ENCODE measurements at places on chromosomes 3 and 15.

DNA sequence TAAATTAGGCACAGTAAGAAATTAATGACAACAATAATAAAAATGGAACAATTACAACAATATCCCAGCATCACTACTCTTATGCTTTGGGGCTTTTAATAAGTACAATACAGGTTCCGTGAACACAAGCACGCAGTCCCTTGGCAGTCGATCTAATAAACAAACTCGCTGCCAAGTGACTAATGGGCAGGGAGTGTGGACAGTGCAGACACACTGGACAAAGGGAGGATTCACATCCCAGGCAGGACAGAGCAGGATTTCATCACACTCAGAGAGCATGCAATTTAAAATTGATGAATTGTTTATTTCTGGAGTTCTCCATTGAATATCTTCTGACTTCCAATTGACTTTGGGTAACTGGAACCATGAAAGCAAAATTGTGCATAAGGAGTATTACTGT is 524.1 kb upstream of the CFAP20DC start:
- DNase-seq = no peak

DNA sequence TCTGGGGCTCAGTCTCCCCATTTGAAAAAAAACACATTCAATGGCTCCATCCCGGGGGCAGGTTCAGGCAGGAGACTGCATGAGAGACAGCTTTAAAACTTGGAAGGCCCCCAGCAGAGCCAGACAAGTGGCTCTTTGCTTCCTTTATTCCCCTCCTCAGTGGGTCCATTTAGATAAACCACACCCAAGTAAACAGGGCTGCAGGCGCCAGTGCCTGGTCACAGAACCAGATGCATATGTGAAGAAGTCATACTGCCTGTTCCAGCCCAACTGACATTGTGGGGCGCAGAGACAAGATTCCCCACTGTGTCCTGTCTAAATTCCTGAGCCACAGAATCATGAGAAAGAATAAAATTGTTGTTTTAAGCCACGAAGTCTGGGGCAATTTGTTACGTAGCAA is 9.0 kb downstream of the FBN1 start:
- DNase-seq = no peak

DNA sequence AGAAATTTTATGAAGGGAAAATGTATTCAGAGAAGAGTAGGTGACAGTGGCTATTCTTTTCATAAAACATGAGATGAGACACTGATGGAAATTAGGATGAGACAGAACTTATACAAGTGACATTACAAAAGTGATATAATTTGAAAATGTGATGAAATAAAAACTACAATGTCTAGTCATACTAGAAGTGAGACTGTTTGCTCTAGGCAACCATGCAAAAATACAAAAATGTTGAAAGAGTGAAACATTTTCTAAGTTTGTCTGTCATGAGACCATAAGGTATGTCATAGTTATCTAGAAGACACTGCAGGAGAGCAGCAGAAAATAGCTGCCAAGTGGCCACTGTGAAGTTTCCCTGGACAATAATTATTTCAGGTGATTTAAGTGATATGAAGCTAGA is 459.5 kb downstream of the DIPK2A start:
- no peak for DNase-seq

DNA sequence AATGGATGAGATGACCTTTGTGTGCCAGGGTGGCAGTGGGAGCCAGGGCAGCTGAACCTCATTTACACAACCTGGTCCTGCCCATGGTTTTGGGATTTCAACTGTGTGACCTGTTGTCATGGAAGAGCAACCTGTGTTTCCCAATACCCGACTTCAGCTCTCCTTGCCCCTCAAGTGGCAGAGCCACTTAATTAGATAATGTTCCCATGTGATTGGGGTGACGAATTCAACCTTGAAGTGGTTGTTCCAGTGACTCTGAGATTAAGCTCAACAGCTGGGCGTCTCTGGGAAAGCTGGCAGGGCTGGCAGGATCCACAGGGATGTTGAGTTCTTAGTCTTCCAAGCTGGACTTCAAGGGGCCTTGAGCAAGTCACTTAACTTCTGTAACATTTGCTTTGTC is 71.0 kb downstream of the THSD4 start:
- no peak for DNase-seq

GRCh38 chr3:151265166-151265565 is 13.2 kb downstream of the P2RY14 start:
- DNase-seq = no peak

GRCh38 chr15:80915472-80915871 is 74.1 kb downstream of the MESD start:
- no peak for DNase-seq

- DNase-seq = no peak
These were observed 29.3 kb downstream of the GRAMD2A start for GRCh38 chr15:72168131-72168807.

GRCh38 chr3:56154297-56154696 is 314.0 kb downstream of the ERC2 start:
- no peak for DNase-seq

GRCh38 chr15:33098094-33099058 is 96.1 kb downstream of the FMN1 start:
- DNase-seq = no peak

GRCh38 chr3:14991818-14992612 is 44.6 kb downstream of the NR2C2 start:
- DNase-seq = no peak

DNA sequence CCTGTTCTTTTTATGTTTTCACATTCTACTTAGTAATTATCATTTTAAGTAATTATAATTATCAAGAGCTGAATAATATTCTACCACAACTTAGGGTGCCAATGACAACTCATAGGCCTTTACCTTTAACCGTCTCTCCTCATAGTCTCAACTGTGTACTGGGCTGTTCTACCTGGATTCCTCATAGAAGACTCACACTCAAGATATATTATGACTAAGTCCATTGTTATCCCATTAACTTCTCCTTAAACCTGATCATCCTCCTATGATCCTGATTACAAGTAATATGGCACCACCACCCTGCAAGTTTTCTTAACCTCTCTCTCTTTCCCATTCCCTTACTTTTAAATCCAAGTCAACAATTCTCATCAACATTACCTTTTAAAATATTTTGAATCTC is 285.9 kb upstream of the VEPH1 start:
- no peak for DNase-seq

DNA sequence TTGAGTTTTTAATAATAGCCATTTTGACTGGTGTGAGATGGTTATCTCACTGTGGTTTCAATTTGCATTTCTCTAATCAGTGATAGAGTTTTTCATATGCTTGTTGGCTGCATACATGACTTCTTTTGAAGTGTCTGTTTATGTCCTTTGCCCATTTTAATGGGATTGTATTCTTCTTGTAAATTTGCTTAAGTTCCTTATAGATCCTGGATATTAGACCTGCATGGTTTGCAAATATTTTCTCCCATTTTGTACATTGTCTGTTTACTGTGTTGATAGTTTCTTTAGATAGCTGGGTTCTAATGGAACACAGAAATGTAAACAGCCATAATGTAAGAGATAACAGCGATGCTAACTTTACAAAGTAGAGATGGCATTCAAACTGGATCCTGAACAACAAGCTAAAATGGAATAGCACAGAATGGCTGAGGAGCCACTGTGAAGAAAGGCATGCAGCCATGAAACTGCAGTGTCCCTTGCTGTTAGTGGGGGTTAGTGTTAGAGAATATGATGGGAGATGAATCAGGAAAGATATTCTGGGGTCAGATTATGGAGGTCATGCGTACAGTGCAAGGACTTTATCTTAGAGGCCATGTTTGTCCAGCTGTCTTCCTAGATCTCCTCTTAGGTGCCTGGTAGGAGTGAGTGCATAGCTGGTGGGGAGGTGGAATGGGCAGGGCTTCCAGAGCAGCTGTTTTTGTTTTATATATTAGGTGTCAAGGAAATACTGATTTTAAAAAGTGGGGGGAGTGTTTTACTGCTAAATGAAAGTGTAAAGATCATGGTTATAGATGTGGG is 48.1 kb downstream of the BBS4 start:
- no peak for DNase-seq

- no peak for DNase-seq
These were observed 54.1 kb downstream of the LEO1 start for GRCh38 chr15:51917493-51917892.

DNA sequence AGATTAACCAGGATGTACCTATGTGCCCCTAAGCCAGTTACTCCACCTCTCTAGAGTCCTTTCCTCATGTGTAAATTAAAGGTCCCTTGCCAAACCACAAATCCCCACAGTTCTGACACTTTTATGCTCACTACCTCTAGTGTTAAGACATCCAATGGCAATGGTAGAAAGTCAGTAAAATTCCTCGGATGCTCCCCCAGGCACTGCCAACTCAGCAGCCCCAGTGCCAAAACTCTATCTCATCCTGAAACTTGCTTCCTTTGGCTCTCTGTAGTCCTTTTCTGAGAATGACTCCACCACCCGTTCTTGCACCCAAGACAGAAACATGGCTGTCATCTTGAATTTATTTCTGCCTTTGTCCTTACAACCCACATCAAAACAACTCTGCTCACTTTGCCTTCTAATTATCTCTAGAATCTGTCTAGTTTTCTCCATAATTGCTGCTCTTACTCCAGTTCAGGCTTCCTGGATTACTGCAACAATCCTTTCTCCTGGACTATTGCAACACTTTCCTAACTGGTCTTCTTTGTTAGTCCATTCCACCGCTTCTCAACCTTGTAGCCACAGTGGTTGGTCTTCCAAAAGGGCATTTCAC is 41.6 kb downstream of the MB21D2 start:
- no peak for DNase-seq

DNA sequence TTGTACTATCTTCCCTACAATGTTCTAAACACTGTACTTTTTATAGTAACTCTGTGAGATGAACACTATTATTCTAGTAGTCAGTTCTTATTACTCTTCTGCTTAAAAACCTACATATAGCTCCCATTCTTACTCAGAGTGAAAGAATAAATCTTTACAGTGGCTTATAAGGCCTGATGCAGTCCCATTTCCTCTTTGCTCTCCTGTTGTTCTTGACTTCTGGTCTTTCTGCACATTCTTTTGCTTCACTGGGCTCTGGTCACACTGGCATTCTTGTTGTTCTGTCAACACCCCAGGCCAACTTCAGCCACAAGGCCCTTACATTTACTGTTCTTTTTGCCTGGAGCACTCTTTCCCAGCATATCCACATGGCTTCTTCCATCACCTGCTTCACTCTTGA is 58.2 kb upstream of the TP63 start:
- DNase-seq = no peak

DNA sequence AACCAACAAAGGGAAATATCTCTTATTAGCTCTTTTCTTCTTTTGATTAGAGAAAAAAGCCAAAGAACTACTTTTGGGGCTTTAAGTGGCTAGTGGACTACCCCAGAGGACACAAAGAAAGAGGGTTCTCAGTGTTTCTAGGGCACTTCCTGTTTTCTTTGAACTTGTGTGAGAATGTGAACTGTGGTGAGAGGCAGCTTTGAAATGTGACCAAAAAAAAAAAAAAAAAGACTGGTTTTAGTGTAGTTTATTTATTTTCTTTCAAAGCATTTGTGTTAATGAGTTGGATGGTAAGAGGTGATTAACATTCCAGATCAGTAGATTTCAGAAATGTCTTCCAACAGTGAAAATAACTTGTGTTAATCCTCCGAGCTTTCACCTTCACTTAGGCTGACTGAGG is 32.4 kb downstream of the SELENOT start:
- DNase-seq = no peak

DNA sequence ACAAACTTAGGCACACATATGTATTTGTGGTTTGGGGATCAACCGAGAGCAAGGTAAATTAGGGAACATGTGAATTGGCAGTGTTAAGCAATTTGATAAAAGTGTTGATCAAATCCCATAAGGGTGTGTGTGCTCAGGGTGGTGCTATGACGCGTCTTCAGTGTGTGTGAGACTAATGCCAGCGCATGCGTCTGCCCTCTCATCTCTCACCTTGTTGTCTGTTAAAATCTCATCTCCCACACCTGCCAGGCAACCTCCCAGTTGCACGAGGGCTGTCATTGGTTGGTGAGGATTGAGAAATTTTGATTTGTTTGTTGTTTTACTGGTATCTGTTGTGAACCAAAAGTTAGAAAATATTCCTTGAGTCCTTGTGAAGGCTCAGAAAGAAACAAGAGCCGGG is 137.2 kb upstream of the ICE2 start:
- DNase-seq = no peak

- no peak for DNase-seq
These were observed 27.0 kb downstream of the ADIPOQ start for GRCh38 chr3:186869253-186870100.

GRCh38 chr3:42022355-42022754 is 60.5 kb upstream of the ULK4 start:
- DNase-seq = no peak

GRCh38 chr3:4225005-4225471 is 78.1 kb upstream of the SETMAR start:
- DNase-seq = no peak

GRCh38 chr3:52029535-52029934 is 26.8 kb downstream of the DUSP7 start:
- DNase-seq = no peak

- no peak for DNase-seq
These were observed 541.6 kb upstream of the ALCAM start for GRCh38 chr3:104825116-104825515.

- no peak for DNase-seq
These were observed 95.8 kb downstream of the RAP2B start for GRCh38 chr3:153257673-153258351.

GRCh38 chr3:38628835-38629234 is 20.7 kb downstream of the SCN5A start:
- DNase-seq = no peak

DNA sequence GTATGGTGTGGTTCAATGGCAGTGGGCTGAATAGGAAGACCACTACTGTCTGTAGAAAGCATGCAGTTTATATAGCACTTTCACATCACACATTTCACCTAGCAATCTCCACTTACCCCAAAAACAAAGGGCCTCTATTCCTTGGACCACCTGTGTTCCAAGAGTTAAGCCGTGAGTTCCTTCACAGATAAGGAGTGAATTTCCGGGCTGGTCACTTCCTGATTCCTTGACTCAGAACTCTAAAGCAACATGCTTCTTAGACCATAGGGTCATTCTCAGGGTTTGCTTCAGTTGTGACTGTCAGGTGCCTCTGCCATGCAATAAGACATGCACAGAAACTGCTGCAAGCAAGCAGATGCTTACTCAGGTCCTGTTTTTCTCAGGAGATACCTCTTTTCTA is 588.5 kb upstream of the TGFBR2 start:
- DNase-seq = no peak

DNA sequence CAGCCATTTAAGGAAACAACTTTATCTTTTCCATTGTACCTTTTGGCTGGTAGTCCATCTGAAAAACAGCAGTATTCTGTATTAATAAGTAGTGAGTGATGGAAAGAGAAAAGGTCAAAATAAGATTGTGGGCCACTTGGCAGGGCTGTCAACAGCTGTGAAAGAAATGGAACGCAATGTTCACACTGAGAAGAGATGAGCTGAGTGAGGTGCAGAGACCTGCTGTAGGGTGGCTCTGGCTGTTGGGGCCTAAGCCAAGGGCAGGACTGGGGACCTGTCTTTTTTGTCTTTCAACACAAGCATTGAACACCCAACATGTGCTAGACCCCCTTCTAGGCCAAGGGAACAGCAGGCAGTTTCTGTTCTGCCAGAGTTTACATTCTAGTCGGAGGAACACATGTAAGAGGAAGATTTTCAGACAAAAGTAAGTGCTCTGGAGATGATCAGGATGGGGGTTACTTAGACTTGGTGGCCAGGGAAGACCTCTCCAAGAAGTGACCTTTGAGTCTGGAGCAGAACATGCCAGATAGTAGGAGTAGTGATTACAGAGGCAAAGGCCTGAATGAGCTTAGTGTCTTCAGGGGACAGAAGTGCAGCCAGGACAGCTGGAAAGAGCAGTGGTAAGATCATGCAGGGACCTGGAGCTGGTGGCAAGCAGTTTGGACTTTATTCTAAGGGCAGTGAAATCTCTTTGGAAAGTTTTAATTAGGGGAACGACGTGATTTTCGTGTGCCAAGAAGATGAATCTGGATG is 29.6 kb downstream of the TSEN2 start:
- no peak for DNase-seq
